Calu3 (cell line): ENCODE measurements at places on chromosomes 7 and 10. TPM values are rescaled to one million over a fixed set of nuclear protein-coding genes. Genes with fewer than 3 reads are reported as not detected.

DNA sequence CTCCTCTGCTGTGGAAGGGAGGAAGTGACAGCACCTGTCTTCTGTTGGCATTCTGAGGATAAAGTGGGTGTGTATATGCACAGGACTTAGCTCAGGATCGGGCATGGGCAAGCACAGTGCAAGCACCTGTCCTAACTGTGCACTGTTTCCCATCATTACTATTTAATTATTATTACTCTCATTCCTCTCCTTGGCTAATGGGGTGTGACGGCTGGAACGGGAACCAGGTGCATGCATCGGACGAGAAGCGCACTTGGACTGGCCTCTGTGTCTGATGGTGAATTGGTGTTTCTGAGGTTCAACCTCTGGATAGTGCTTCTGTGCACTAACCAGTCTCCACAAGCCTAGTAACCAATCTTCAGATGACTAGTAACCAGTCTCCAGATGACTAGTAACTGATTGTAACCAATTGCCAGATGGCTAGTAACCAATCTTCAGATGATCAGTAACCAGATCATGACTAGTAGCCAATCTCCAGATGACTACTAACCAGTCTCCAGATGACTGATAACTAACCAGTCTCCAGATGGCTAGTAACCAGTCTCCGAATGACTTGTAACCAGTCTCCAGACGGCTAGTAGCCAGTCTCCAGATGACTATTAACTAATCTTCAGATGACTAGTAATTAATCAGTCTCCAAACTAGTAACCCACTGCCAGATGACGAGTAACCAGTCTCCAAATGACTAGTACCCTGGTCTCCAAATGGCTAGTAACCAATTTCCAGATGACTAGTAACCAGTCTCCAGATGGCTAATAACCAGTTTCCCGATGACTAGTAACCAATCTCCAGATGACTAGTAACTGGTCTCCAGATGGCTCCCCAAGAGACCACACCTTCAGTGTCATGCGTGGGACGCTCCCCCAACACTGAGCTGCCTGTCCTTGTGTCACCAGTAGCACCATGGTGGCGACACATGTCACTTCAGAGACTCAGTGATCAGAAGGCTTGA, 85.8 kb downstream of the PAXIP1 start:
- no peak for DNase-seq

C10orf67 gene
- total RNA-seq, result 0.44 and 0.45 TPM in 2 replicates

IGF2BP3 gene
- total RNA-seq, result 111 and 114 TPM in 2 replicates

DNA sequence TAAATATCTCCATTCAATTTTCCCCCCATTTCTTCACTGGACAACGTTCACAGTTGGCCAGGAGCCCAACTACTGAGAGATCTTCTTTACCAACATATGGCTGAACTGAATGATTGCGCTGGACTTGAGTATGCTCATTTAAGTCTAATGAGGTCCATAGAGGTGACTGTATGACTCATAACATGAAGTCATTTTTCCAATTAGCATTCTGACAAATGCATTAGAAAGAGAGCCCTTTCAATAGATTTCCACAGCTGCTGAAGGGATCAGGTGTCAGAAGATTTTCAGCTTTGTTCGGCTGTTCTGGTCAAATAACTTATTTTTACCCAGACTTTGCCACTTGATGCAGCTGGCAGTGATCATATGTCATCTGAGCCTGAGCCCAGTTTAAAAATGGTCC, 438.0 kb downstream of the ETV1 start:
- DNase-seq, result no peak

- no peak for DNase-seq
These were observed 178.7 kb upstream of the PPP2R2D start for GRCh38 chr10:131722121-131722520.

ADO gene
- 32.3 and 35.0 TPM in 2 replicates for total RNA-seq

DLX6 gene
- 1.1 and 1.2 TPM in 2 replicates for total RNA-seq

GRCh38 chr10:72133517-72133916, 45.2 kb upstream of the SPOCK2 start:
- no peak for DNase-seq

CASTOR2 gene
- 5.1 and 5.5 TPM in 2 replicates for total RNA-seq

- no peak for DNase-seq
These were observed 655.4 kb upstream of the MKI67 start for GRCh38 chr10:128781637-128782036.
